ENCODE measurements at places on chromosomes 5 and 9. TPM values are rescaled to one million over a fixed set of nuclear protein-coding genes. Genes with fewer than 3 reads are reported as not detected.

SGCD gene
- total RNA-seq, result 16.9 TPM

CSF1R gene
- not detected for total RNA-seq

TTC33 gene
- total RNA-seq, result 15.7 TPM

RASA1 gene
- 37.7 TPM for total RNA-seq

IL5 gene
- not detected for total RNA-seq

KCNT1 gene
- total RNA-seq, result not detected

SPATA31D4 gene
- not detected for total RNA-seq
